ENCODE measurements at places on chromosomes 16 and 17.
A peak's percentile ranks its signal among the peaks of the same experiment; 100 is the strongest.

GRCh38 chr17:74513987-74514631, 17.2 kb downstream of the CD300LB start:
- peak; percentile 65 for DNase-seq

DNA sequence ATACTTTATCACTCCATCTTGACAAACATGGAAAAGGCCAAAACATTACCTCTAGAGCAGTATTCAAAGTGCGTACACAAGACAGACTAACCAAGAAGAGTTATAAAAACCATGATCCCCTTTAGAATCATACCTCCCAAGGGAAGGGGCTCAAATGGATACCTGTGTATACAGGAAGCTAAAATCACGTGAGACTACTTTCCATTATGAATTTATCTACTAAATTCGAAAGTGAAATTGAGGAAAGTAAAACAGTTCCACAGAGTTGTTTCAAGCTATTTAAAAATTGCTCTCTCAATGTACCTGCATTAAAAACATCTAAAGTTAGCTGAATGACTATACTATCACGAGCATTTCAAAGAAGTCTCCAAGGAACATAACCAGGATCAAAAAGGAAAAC, 32.7 kb downstream of the AP1G1 start:
- no peak for DNase-seq

- DNase-seq: no peak
Observed at GRCh38 chr16:83744441-83744981, 63.3 kb upstream of the HSBP1 start.

- DNase-seq: no peak
Observed at GRCh38 chr16:46746821-46747776, 1.0 kb downstream of the MYLK3 start.

GRCh38 chr17:34207572-34207971, 47.5 kb upstream of the CCL2 start:
- peak; percentile 69 for DNase-seq

DNA sequence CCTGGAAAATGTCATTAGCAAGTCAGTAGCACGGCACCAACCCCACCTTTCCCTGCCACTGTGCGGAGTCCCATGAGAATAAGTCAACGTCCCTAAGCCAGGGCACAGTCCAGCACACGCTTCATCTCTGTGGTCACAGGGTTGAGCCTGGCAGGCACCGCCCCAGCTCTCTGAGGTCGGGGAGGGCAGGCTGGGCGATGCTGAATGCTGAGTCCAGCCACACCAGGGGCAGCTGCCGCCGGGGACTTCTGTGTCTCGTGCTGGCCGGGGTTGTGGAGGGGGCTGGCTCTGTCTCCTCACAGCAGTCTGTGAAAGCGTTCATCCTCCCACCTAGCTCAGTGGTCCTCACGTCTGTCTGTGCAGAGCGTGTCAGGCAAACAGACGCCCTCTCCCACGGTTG, 53.2 kb downstream of the BANP start:
- DNase-seq: no peak

- no peak for DNase-seq
Observed at GRCh38 chr17:28861393-28862203, 6.8 kb downstream of the ERAL1 start.

- no peak for DNase-seq
Observed at GRCh38 chr17:59498530-59499307, 66.7 kb upstream of the DHX40 start.

GRCh38 chr17:3799181-3799945, 1.6 kb downstream of the ITGAE start:
- no peak for DNase-seq

- no peak for DNase-seq
Observed at GRCh38 chr16:2518823-2519710, 1.1 kb upstream of the AMDHD2 start.

- DNase-seq: no peak
Observed at GRCh38 chr16:79437764-79438751, 162.5 kb downstream of the MAF start.

GRCh38 chr16:85738923-85739715, 11.8 kb downstream of the C16orf74 start:
- no peak for DNase-seq
